Gastrocnemius medialis (tissue), 4 donors: ENCODE measurements at places on chromosomes 4 and X.

- no peak for DNase-seq
These were observed 107.5 kb upstream of the MAGEC2 start for GRCh38 chrX:142312591-142312990.

GRCh38 chrX:21939906-21940305 lies 603 bp upstream of the SMS start:
- no peak for DNase-seq

DNA sequence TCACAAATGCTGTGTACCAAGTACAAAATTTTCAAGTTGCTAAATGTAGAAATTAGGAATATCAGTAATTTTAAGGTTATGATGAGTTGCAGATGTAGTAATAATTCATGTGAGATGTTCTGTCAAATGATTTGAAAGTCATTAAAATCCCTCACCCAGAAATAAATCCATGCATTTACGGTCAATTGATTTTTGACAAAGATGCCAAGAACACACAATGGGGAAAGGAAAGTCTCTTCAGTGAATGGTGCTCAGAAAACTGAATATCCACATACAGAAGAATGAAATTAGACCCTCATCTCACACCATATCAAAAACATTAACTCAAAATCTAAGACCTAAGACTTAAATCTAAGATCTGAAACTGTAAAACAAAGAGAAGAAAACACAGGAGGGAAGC lies 12.9 kb upstream of the BMPR1B start:
- DNase-seq = no peak

DNA sequence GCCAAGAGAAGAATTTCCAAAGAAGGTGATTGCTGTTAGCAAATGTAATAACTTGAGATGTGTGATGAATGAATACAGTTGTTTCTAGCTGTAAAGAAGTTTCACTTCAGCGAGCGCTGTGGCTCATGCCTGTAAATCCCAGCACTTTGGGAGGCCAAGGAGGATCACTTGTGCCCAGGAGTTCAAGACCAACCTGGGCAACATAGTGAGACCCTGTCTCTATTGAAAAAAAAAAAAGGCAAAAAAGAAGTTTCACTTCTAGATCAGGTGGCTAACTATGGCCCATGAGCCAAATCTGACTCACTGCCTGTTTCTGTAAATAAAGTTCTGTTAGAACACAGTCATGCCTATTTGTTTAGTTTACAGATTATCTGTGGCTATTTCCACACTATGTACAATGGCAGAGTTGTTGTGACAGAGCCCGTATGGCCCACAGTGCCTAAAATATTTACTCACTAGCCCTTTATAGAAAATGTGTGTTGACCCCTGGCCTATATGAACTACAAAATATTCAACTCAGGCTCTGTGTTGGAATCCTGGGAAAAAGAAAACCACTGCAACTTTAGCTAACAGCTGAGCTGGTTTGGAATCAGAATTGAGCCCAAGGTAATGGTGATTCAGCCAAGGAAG lies 54.1 kb upstream of the PRPS1 start:
- DNase-seq = no peak

DNA sequence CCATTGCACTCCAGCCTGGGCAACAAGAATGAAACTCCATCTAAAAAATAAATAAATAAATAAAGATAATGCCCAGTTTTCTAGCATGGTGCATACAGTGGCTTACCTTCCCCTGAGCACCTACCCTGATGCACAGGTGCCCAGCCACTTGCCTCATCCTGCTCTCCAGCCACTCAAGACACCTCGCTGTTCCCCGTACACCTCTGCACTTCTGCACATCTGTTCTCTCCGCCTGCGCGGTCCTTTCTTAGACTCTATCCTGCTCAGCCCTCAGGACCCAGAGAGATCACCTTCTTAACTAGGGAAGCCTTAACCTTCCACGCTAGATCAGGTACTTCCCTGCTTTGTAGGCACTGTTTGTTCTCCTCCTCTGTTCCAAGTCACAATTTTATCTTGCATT lies 2.9 kb downstream of the EVC start:
- no peak for DNase-seq

GRCh38 chr4:125836597-125837195 lies 521.9 kb downstream of the FAT4 start:
- no peak for DNase-seq

- DNase-seq = no peak
These were observed 30.5 kb downstream of the STARD8 start for GRCh38 chrX:68677998-68678397.

DNA sequence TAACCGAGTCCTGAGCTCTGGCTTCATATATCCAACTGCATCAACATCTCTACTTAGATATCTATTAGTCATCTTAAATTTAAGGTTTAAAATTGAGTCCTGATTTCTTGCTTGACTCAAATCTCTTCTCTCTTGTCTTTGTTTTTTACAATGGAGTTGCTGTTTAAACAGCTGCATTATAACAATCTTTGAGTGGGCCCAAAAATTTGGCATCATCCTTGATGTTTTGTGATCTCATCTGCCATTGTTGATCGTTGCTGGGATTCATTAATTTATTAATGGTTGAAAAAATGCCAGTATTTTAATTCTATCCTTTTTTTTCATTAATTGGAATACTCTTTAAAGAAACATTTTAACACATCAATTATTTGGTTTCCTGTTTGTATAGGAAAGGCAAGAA lies 82.2 kb downstream of the STIM2 start:
- DNase-seq = no peak

DNA sequence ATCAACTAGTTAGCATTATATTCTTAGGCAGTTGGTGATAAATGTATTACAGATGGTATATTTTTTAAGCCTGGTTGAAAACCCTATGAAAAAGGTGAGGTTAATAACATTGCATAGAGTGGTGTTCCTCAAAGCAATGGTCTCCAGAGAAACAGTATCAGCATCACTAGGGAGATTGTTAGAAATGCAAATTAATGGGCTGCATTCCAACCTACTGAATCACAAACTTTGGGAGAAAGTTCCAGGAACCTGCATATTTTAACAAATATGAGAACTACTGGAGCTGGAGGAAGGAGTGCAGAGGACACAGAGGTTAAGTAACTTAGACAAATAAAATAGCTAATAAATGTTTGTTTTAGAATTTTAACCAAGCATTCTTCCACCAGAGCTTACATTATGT lies 166.9 kb upstream of the PCDH10 start:
- DNase-seq = no peak

DNA sequence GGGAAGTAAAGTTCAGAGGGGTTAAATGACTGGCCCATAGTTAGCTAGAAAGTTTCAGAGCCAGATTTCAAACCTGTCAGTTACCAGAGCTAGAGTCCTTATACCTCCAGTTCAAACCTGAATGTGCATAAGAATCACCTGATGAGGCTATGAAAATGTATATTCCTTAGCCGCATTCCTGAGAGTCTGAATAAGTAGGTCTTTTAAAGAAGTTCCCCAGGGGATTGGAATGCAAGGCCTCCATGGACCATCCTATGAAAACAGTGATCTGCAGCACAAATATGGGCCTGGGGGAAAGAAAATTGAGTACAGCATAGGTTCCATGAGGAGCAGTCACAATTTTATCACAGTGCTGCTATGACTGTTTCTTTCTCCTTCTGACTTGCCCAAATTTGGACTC lies 263.9 kb upstream of the CXorf66 start:
- DNase-seq = no peak

DNA sequence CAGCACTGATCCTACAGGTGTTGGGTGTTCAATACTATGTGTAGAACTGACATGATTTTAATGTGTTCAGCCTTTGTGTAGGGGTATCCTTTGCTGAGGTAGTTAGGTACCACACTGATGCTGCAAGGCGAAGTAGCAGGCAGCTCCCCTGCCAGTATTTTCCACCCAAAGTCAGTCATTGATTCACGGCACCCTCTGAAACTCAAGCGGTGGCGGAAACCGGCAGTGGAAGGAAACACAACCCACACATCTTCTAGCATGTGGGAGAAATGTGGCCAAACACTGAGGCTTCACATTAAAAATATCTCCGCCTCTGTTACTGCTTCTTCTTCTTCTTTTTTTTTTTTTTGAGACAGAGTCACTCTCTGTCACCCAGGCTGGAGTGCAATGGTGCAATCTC lies 126.3 kb downstream of the AASDH start:
- DNase-seq = no peak

GRCh38 chr4:108622022-108622421 lies 1.6 kb downstream of the RPL34 start:
- no peak for DNase-seq

DNA sequence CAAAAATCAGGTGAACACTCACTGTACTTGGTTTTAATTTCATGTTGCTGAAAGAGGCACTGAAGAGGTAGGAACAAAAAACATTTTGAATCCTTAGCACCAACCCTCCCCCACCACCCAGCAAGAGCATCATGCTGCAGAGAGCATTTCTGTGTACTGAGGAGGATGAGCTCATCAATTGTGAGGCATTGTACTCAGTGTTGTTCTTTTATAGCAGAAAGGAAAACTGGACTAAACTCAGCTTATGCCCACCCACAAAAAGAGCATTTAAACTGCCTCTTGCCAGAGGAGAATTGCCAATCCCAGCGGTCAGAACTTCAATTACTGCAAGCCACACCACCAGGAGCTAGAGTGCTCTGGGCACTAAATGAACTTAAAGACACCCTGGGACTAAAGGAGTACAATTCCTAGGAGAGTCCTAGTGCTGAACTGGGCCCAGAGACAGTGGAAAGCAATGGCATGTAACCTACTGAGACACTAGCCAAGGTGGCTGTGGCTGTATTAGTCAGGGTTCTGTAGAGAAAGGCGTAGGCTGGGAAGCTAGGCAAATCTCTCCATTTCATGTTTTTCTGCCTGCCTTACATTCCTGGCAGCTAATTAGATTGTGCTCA lies 280.7 kb upstream of the KLHL4 start:
- DNase-seq = no peak

GRCh38 chr4:6974138-6974848 lies 64.7 kb downstream of the TBC1D14 start:
- peak; percentile 56 for DNase-seq

DNA sequence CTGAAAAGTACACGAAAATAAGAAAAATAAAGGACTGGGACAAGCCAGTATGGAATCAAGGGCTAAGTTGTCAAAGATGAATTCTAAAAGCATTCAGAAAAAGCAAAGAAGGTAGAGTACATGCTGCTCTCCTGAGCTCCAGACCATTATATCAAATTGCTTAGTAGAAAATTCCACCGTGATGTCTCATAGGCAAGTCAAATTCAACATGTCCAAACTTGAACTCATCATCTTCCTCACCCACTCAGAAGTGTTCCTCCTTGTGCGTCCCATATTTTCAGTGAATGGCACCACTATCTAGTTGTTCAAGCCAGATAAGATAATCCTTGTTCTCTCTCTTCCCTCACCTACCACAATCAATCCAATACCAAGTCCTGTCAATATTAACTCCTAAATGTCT lies 37.5 kb upstream of the IL13RA2 start:
- DNase-seq = no peak

DNA sequence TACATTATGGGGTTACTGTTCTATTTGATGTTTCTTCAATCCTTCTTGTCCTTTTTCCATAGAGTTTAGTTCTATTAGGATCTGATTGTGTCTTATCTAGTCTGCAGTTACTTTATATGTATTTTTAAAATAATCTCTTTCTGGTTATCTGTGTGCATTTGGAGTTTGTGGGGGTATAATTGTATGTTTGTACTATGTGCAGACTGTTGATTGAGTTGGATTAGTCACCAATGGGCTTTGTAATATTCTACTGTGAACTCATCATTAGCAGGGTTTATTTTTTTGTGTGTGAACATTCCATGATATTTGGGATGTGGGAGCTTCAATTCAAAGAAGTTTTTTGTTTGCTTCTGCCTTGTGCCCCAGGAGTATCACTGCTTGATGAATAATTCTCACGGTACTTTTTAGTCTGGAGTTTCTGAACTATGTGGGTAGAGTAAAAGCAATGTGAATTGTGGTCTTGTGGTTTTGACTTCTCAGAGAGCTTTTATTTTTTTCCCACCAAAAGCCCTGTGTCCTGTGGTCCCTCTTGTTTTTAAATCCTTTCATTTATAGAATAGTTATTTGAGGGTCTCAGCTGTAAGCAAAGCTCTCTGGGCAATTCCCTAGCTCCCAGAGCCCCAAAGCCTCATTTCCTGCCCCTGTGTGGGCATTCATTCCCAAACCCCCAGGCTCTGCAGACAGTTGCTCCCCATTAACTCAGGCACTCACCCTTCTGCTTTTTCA lies 127.8 kb downstream of the PHKA2 start:
- DNase-seq = no peak

- DNase-seq = no peak
These were observed 28.7 kb downstream of the MAPK10 start for GRCh38 chr4:86330961-86331742.

DNA sequence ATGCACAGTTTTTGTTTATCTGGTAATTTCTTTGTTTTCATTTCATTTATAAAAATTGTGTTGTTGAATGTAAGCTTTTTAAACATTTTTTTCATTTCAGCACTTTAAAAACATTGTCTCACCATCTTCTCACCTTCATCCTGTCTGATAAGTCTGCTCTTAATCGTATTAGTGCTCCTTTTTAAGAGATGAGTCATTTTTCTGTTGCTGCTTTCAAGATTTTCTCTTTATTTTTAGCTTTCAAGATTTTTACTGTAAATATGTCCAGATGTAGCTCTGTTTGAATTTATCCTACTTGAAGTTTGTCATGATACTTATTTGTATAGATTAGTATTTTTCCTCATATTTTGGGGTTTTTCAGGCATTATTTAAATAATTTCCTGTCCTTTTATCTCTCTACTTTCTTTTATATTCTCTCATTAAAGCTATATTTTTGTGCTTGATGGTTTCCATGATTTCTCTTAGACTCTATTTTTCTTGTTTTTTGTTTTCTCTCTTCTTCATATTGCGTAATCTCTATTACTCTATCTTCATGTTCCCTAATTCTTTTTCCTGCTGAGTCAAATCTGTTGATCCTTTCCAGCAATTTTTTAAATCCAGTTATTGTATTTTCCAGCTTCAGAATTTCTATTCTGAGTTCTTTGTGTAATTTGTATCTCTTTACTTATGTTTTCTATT lies 1400.4 kb upstream of the PCDH7 start:
- DNase-seq = no peak

DNA sequence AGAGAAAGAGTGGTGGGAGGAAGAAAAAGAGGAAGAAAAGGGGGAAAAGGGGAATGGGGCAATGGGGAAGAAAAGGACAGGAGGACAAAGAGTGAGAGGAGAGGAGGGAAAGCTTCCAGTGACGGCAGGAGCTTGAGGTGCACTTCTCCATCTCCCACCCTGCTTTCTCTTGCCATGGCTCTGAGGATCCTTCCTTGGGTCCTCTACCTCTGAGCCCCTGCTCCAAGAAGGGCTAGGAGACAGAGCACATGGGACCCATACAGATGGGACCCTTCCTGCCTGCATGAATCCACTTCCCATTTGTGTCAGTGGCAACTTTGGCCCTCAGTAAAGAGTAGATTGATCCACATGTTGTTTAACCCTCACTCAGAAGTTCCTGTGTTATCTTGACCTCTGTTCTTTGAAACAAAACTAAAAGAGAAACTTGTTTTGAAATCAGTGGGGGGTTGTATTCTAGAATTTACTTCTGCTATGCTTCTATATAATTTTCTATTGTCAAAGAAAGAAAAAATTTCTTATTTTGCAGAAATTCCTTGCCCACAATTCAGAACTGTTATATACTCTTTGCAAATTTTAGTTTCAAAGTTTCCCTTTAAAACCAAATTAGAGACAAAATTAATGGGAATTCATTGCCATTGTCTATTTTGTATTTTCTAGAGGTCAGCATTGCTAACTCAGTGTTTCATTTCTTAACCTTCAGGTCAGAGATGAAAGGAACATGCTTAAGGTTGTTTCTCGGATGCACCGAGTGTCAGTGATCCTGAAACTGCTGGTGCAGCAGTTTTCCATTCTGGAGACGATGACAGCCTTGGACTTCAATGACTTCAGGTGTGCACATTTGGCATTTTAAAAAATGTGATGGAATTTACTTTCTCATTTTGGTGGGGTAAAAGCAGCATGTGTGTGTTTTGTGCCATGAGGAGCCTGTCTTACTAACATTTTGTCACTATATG lies 5.0 kb downstream of the TDO2 start:
- no peak for DNase-seq
